AML-193 (cell line): ENCODE measurements at places on chromosomes 2 and 18.

DNA sequence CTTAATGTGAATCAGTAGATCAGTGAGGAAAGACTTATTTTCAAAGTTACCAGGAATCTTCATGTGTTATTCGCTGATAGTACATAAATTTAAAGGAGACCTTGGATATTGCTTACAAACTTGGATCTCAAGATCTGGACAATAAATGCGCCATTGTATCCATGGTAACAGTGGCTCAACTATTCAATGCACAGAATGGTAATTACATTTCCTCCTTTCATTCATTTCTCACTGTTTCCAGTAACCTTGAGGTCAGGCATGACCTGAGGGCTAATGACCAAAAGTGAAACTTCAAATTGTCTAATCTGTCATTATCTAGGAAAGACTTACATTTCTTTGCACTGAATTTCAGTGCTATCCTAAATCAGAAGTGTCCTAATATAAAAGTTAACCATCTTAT is 8.1 kb downstream of the LRP2 start:
- no peak for DNase-seq

DNA sequence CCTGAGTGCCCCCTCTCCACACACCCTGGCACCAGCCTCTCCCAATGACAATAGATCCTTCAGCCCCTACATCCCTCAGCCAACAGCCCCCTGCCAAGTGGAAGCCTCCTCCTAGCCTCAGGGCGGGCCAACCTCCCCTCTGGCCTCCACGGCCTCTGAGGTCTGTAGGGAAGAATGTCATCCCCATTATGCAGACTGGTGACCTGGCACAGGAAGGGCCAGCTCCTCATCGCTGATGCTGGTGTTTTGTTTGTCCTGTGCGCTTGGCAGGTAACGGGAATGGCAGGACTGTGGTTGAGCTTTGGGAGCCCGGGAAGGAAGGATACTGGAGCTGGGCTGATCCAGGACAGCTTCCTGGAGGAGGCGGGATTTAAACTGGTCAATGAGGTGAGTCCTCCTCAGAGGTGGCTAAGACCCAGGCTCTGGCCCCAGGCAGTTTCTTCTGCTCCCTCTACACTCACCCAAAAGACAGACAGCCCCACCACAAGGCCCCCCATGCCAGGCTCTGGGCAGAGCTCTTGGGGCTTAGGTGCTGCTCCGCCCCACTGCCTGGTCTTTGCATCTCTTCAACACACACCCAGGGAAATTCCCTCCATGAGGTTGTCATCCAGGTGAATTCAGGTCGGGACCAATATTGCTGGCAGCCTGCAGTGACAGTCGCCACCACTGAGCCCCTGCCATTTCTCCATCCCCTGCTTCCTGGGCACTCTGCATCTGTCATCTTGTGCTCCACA is 75.2 kb upstream of the SMAD7 start:
- no peak for DNase-seq

DNA sequence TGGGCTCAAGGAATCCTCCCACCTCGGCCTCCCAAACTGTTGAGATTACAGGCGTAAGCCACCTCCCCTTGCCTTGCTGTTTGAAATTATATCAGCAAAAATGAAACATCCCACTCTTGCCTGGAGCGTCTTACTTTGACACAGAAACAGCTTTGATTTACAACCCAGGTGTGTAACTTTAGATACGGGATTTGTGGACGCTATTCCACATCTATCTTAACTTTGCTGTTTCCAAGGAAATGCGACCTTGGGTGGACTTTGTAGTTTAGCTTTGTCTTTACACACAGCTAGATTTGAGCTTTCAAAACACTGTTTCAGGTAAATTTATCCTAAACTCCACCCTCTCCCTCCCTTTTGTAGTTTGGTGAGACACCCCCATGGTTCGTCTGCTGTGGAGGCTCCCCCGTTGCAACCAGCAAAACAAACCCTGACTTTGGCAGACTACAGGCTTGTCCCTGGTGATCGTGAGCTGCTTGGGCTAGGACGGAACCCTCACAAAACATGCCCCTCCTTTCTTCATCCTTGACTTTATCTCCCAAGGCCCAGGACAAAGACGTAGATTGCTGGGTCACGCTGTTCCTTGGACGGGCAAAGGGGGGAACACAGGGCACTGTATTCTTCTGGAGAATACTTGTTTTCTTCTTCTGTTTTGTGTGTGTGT is 5.5 kb upstream of the MSH6 start:
- no peak for DNase-seq

DNA sequence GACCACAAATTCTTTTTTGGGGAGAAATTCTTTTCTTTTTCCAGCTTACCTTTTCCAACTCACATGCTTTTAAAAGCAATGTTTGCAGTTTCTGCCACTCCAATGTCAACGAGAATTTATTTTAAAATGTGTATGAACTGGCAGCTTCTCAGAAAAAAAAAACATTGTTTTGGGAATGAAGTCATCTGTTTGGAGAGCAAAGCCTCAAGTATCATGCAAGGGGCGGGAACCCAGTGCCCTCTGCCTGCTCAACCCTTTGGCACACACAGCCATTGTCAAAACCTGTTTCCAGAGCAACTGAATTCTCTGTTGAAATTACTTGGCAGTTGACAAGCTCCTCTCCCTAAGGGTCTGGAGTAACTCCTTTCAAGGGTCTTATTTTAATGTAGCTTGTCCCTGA is 128.5 kb downstream of the QPCT start:
- no peak for DNase-seq

DNA sequence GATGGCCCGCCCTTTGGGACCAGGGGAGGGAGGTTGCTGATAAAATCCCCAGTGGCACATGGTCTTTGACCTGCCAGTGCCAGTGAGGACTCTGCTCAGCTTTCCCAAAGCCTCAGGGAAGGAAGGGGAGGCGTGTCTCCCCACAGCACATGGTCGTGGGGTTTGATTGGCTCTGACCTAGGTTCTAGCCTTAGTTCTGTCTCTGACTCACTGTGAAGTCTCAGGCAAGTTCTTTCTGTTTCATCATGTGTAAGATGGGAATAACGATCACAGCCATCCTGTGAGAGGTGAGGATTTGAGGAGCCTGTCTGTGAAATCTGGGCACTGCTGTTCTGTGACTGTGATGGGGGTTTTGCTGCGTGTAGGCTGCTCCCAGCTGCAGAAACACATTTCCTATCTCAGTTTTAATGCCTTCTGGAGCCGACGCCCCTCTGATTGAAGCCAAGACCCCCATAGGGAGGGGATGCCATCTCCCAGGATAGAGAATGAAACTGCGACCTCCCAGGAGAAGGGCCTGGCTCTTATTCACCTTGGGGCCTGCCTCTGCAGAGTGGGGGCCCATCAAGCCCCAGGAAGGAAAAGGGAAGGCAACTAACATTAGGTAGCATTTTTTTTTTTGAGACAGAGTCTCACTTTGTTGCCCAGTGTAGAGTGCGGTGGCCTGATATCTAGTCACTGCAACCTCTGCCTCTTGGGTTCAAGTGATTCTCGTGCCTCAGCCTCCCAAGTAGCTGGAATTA is 84.0 kb downstream of the DDX1 start:
- DNase-seq = no peak

- no peak for DNase-seq
These were observed 325.1 kb upstream of the TANK start for GRCh38 chr2:160835166-160835565.

GRCh38 chr2:152395103-152395502 is 60.1 kb downstream of the FMNL2 start:
- no peak for DNase-seq

- DNase-seq = peak; percentile 98
These were observed 7.0 kb upstream of the EPG5 start for GRCh38 chr18:45974088-45974536.

DNA sequence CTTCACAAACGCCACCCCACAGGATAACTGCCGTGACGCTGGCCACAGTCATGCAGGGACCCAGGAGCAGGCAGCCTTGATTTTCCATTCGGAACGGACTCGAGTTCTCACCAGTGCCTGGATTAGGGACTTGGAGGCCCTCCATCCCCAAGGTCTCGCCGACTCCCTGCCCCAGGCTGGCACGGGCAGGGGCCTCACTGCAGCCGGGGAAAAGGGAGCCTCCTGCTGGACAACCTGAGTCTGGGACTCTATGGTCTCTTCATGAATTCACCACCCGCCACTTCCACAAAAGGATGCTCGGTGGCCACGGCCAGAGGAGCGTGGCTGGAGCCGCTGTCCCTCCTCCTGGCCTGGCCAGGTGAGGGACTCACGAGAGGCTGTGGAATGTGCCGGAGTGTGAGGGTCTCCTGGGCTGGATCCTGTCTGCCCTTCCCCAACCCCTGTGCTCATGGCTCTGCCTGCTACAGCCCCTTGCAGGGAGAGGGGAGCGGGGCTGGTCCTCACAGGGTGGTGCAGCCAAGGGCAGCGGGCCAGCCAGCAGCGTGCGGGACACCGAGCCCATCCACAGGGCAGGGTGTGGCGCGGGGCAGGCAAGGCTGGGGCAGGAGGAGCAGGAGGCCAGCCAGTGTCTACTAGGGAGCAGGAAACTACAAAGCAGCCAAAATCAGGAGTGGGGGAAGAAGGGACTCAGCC is 42.3 kb downstream of the AQP12A start:
- peak; percentile 6 for DNase-seq

DNA sequence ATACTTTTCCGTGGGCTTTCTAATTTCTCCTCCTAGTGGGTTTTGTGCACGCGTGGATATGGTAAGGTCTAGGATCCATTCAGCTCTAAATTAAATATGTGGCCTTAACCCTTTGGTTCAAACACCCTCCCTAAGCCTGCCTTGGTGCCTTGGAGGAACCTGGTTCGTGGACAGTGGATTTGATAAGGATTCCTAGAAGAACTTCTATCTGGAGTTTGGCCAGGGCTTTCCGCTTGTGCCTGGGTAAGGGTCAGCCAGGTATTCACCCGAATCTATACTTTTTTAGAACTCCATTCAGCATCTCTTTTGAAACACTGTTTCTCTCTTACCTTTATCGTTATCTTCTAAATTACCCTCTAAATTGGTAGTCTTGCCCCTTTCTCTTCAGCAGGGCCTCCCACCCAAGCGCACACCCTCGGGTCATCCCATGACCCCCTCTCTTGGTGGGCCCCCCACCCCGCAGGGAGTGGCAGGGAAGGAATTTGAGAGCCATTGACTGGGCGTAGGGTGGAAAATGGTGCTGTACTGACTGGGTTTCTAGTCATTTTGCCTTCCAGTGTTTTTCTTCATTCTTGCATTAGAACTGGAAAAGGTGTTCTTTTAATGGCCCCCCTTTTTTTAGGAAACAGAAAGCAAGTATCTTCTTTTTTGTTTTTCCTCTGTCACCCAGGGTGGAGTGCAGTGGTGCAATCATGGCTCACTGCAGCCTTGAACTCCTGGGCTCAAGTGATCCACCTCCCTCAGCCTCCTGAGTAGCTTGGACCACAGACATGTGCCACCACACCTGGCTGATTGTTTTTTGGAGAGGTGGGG is 1.8 kb downstream of the SOCS6 start:
- no peak for DNase-seq

DNA sequence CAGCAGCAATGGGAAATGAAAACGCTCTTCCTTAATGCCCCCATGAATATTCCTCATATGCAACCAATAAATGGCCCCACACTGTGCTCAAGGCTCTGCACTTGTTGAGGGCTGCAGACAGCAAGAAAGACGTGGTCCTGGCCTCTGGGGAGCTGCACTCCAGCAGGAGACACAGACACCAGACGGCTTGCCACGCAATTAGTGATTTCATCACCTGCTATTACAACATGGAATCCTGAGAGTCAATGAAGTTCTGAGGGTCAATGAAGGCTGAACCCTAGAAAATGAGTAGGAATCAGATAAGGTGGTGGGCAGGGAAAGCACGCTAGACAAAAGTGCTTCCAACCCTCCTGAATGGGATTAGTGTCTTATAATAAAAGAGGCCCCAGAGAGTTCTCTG is 18.9 kb downstream of the CREG2 start:
- peak; percentile 10 for DNase-seq

- no peak for DNase-seq
These were observed 133.4 kb downstream of the VAPA start for GRCh38 chr18:10047237-10047636.

DNA sequence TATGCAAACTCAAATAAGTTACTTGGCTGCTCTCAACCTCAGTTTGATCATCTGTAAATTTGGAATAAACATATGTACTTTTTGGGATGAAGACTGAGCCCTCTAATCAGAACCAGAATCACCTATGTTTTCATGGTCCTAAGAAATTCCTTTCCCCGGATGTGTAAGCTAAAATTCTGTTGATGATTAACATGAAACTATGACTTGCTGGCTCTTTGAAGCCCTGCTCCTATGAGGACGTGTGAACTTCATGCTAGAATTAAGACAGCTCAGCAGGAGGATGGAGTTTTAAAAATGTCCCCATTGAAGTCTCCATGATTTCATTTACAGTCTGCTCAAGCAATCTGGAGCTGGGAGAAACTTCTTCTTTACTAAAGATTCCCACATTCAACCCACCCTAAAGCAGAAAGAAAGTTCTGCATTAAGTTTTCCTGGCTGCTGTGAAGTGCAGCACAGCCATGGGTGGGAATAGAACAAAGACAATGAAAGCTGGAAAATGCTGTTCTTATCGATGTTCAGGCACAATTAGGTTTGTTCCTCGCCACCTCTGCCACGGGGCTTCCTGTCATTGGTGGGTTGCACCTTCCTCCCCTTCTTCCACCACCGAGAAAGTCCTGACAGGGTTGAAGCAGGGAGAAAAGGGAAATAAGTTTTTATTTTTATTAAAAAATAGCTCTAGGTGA is 50.9 kb downstream of the ADCYAP1 start:
- no peak for DNase-seq

- no peak for DNase-seq
These were observed 181.7 kb upstream of the SH3BP4 start for GRCh38 chr2:234770031-234770506.

DNA sequence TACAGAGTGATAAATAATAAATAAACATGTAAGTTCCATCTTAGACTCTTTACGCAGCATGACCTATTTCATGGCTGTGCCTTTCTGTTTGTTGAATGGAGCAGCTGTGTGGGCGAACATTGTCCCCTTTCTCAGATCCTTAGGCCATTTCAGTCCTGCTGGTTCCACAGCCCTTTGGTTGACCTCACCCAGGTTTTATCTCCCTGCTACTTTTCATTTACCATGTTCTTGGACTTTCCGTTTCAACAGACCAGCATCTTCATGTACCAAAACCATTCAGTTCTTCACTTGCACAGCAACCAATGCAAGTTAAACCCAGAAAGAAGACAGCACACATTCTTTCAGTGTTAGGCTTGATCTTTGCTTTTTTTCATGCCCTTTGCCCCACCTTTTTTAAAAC is 83.8 kb downstream of the XRCC5 start:
- no peak for DNase-seq

GRCh38 chr2:158775273-158776027 is 19.7 kb upstream of the DAPL1 start:
- no peak for DNase-seq

DNA sequence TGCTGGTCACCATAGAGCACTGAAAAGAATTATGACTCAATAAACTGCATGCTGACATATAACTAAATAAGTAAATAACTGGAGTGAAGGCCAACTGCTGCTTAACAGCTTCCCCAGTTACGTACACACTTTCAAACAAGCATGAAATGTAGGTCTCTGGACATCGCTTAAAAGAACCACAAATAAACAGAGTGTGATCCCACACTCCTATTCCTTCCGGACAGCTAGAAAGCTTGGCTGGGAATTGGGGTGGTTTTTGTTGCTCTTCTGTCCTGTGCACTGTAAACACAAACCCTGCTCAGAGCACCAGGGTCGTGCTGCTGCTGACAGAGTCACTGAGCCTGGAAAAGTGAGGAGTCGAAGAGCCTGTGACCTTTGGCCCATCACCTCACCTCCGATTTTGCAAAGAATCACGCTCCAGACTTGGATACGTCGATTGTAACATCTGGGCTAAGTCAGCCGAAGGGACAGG is 162.7 kb upstream of the NT5C1B start:
- DNase-seq = no peak

- DNase-seq = no peak
These were observed 81.4 kb upstream of the B3GNT2 start for GRCh38 chr2:62114564-62114963.
